Fibroblast of skin of right biceps (primary cell): ENCODE measurements at places on chromosomes 7 and 10.

GRCh38 chr7:7897949-7898515 lies 70.6 kb upstream of the GLCCI1 start:
- DNase-seq, result peak; percentile 37

- no peak for DNase-seq
Observed at GRCh38 chr10:132867801-132868644, 74.3 kb downstream of the CFAP46 start.

- DNase-seq, result no peak
Observed at GRCh38 chr7:17168416-17168815, 130.0 kb upstream of the AHR start.

- peak; percentile 49 for DNase-seq
Observed at GRCh38 chr7:24665564-24666294, 91.5 kb downstream of the GSDME start.

DNA sequence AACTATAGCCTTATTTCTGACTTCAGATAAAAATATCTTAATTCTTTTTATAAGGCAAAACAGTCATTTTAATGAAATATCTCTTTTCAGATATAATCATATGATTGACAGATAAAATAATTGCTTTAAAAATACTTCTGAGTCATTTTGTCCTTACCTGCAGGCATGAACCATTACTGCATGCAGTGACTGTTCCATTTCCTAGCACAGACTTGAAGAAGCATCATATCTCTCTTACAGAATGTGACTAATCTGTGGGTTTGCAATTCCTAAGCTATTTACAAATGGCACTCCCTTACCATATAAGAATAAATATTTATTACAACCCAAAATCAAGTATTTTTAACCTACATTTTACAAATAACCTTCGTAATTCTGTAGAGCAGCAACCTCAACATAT lies 120.7 kb downstream of the SRPK2 start:
- peak; percentile 70 for DNase-seq

GRCh38 chr7:127865466-127865865 lies 165.8 kb downstream of the LRRC4 start:
- DNase-seq, result peak; percentile 65

DNA sequence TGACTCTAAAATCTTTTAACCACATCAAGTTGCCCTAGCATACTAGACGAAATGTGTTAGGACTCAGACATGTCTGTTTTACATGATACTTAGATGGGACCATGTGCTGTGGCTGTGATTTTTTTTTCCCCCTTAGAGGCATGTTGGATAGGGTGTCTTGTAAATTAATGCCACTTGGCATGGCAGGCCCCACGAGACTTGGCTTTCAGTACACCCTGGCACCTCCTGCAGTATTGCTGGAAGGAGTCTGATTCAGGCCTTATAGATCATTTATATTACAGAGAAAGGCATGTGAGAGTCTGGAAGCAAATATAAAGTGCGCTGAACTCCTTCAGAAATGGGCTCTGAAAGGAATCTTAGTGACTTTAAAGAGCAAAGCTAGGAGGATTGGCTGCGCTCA lies 494.1 kb downstream of the SDK1 start:
- no peak for DNase-seq

DNA sequence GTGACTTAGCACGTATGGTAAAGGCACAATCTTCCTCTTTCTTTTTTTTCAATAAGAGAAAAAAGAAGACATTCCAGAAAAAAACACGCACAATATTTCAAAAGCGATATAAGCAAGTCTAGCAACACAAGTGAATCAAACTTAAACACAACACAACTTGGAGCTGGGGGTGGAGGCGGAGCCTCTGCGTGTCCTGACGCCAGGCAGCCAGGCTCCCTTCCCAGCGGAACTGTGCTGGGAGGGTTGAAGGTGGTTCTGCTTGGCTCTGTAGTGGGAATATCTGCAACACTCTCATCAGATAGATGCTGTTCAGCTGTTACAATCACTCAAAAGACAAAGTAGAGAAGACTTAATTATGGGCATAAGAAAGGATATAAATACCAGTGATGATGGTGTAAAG lies 211.4 kb downstream of the WDR37 start:
- DNase-seq, result no peak

DNA sequence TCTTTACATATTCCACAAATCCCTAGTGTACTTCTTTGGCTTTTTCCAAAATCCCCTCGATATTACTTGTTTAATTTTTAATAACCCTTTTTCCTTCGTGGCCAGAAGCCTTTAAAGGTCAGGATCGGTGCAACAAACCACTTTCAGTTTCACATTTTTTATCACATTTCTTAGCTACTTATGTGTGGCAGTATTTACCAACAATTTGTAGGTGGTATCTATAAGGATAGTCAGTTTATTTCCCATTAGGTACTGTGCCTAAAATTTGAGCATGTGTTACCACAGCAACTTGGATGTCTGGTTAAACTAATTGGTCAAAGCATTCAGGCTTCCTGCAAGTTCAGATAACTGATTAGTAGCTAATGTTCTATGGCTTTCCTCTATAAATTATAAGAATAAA lies 104.9 kb downstream of the CDK14 start:
- no peak for DNase-seq

- no peak for DNase-seq
Observed at GRCh38 chr10:116694243-116694926, 48.0 kb downstream of the HSPA12A start.

DNA sequence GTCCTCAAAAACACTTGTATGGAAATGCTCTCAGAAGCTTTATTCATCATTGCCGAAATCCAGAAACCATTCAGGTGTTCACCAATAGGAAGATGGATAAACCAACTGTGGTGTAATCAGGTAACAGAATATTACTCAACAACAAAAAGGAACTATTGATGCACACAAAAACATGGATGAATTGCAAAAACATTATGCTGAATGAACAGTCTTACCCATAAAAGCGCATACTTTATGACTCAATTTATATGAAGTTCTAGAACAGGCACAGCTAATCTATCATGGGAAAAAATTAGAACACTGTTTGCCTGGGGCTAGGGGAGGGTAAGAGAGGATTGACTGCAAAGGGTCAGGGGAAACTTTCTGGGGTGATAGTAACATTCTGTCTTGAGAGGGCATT lies 26.9 kb upstream of the GSAP start:
- DNase-seq, result no peak

- DNase-seq, result no peak
Observed at GRCh38 chr7:50656141-50656895, 91.1 kb upstream of the DDC start.

DNA sequence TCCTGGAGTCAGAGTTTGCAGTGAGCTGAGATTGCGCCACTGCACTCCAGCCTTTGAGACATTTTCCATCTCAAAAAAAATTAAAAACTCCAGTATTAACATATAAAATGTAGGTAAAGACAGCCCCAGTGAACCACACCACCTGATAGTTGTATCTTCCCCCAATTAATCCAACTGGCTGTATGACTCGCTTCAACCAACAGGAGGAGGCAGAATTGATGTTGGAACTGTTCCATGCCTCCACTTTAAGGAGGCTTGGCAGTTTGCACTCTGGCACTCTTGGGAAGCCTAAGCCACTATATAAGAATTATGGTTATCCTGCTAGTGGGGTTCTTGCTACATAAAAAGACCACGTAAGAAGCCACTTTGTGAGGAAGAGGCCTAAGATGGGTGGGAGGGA lies 72.7 kb downstream of the STK17A start:
- no peak for DNase-seq

DNA sequence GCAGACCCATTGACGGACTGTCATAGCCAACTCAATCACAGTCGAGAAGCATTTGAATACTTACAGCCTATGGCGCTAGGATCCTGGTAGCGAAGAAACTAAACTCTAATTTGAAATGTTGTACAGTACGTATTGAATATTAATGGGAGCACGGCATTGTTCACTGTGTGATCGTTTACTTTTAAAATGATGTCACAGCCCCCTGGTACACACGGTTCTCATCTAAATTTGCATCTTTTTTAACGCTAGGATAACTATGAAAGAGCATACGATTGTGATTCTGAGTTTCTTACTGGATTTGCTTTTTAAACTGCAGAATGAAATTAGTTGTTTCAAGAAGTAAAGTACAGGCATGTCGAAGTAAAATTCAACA lies 895 bp upstream of the NAPEPLD start:
- DNase-seq, result no peak

GRCh38 chr7:63931057-63931600 lies 67.5 kb upstream of the ZNF722 start:
- DNase-seq, result no peak

DNA sequence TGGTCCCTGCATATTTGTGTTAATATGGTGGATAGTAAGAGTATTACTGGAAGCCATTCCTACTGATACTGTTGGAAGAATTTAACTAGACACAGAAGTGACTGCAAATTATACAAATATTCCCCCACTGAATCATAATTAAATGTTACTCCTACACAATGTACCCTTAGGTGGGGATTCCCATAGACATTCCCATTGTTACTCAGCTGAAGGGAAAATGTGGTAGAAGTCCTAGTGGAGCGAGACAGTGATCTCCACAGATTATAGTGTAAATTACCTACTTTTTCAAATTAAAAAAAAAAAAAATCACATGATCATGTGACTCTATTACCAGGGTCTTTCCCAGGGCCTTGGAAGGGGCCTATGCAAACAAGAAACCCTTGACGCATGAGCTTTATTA lies 611.8 kb downstream of the LRMDA start:
- peak; percentile 20 for DNase-seq

DNA sequence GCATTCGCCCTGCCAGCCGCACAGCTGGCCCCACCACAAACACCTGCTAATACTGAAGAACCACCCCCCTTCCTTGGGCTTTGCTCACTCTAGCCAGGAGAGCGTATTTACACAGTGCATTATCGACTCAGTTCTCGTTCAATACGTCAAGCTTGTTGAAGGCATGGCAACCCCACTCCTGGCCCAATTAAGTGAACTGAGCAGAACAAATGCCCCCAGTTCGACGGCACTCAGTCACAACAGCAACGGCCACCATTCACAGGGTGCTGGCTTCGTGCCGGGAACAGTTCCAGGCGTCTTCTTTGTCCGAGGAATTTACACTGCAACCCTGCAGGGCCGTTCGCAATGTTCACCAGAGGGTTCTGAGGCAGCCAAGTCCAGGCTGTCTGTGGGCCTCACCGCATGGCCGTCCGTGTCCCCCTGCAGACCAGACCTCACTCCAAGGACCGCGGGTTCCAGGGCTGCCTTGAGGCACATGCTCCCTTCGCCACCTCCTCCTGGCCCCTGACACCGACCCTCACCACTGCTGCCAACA lies 175.3 kb downstream of the DIP2C start:
- DNase-seq, result no peak

DNA sequence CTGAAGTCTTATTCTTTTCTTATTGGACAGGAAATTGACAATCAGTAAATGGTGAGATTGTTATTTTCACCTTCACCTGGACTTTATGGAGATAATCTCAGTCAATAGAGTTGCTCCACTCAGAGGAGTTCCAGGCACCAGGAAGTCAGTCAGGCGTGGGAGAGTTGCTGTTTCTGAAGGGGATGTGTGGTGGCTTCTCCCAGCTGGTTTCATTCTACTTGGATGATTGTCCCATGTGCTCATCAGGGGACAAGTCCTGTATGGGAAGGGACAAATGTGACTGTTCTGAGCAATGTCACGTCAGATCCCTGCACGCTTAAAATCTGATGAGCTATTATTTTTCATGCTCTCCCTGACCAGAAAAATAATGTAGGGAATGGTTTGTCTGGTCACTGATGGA lies 222.5 kb upstream of the PITRM1 start:
- DNase-seq, result no peak

DNA sequence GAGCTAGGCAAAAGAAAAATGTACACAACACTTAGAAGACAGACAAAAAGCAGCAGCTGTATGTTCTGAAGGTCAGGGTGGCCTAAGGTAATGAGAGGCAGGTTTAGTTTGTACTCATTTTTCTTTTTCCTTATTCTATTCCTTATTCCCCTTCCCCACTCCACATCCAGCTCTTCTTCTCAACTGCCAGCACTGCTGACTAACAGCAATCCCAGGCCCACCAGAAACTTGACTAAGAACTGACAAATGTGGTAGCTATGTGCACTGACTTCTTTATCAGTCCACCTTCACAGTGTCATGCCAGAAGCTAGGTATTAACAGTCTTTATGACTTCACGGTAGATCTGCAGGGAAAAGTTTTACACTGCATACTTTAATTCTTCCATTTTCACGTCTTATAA lies 6.1 kb downstream of the COPG2 start:
- peak; percentile 21 for DNase-seq
